Germinal center (tissue), 1 donor: ENCODE measurements at places on chromosomes 4 and X.
A peak's percentile ranks its signal among the peaks of the same experiment; 100 is the strongest.

DNA sequence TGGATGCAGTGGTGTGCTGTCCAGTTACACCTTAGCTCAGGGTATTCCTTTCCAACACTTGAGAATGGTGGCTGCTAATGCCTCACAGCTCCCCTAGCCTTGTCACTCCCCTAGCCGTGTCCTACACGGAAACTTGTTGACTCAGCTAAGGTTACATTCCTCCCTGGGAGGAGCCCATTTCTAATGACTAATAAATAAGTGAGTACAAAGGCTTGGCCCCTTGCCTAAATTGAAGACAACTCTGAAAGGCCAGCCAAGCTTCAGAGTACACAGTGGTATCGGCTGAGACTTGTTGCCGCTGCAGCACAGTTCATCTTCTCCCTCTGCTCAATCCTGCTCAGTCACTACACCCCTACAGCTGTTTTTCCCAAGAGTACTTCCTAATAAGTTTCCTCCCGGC lies 21.2 kb upstream of the SLC25A31 start:
- DNase-seq, result no peak

- DNase-seq, result no peak
Measured at GRCh38 chr4:165502916-165503907, 124.4 kb downstream of the CPE start.

GRCh38 chr4:38768968-38769394 lies 13.8 kb downstream of the TLR10 start:
- DNase-seq, result no peak

GRCh38 chrX:39261446-39262147 lies 460.3 kb downstream of the MID1IP1 start:
- no peak for DNase-seq

DNA sequence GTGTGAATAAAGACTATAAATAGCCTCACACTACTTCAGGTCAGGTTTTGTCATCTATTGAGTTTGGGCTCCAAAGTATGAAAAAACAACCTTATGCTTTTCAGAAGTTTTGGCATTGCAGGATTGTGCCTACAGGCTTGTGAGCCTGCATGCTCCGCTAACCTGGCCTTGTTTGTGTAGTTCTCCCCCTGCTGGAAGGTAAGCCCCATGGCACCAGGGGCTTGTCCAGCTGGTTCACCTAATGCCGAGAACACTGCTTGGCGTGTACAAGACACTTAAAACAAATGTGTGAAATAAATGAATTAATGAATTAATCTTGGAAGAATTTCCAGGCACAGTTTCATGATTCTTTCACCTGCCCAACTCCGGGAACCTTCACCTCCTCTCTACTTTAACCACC lies 1.8 kb upstream of the HSD17B10 start:
- DNase-seq, result peak; percentile 57

GRCh38 chr4:99885063-99885664 lies 9.1 kb downstream of the LAMTOR3 start:
- DNase-seq, result peak; percentile 24

GRCh38 chrX:51047950-51048349 lies 137.4 kb downstream of the BMP15 start:
- no peak for DNase-seq

DNA sequence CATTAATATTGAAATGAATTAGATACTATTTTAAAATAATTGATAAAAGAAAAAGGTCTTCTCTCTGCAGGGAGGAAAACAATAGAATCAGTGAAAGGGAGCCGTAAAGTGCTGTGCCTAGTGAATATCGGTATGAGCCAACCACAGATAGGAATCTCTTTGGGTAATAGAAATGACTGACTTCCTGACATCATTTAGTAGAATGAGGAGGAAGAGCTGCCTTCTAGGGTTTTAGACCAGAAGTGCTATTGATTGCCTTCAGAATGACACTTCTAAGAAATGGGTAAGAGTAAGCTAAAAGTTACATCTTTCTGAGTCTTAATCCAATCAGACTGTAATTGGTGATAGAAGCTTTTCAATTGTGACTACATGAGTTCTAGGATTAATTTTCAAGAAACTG lies 134.0 kb upstream of the MAP9 start:
- DNase-seq, result no peak

DNA sequence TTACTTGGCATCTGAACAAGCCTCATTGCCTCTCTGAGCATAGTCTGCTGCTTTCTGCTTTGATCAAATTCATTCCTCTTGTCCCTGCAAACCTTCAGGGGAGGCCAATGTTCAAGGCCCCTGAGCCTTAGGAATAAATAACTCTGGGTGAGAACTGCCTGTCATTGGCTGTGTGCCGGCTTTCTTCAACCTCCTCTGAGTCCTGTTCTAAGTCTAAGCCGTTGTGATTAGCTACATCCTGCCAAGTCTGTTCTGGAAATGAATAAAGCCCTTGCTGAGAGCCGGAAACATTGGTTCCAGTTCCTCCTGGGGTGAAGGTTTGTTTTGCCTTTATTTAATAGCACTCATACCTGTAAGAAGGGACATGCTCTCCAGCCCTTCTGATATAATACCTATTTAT lies 13.8 kb downstream of the RNF4 start:
- DNase-seq, result peak; percentile 52

DNA sequence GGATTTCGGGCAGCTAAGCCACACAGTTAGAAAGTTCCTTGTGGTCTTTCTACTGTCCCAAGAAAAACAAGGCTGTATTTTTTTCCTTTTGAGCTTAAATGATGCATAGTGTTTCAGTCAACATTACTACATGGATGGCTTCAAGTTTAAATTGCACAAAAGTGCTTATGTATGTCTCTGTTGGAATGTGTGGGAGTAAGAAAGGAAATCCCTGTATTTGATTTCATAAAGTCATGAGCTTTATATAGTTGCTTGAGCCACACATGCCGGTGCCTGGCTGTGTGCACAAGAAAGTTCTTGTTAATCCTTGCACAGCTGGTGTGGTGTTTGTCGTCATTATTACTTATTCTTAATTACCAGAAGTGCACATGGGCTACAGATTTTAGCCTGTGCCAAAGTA lies 262.2 kb downstream of the ARHGAP10 start:
- no peak for DNase-seq

DNA sequence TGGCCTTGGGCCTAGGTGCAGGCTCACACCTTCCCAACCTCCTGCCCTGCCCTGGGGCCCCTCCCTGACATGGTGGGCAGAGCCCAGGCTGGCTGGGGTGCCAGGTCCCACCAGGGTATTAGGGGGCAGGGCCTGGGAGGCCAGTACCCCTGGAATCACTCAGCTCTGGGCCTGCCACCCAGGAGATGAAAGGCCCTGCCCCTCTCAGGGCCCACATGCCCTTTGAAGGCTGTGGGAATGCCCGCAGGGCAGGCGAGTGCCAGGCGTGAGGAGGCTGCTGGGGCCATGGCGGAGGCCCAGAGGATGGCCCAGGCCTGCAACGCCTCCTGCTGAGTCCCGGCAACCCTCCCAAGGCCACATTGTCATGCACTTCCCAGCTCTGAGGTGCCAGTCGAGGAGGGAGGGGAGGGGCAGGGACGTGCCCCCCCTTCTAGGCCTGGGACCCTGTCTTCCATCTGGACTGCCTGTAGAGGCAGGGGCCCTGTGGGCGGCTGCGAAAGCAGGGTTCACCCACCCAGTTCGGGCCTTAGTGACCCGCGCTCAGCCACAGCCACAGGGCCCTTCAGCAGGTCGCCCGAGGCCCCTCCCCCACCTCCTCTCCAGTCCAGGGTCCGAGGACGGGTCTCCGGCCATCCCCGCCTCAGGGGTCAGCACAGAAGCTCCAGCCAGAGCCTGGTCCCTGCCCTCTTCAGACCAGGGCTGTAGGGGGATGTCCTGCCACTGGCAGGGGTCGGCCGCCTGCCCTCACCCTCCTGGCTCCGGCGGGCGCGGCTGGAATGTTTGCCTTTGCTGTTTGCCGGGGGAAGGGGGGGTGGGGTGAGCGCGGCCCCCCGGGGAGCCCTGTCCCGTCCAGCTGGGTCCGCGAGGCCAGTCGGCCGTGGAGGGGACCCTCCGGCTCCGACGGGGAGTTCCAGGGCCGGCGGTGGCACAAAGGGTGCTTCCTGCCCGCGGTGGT lies 26.7 kb upstream of the FGFR3 start:
- DNase-seq, result no peak

DNA sequence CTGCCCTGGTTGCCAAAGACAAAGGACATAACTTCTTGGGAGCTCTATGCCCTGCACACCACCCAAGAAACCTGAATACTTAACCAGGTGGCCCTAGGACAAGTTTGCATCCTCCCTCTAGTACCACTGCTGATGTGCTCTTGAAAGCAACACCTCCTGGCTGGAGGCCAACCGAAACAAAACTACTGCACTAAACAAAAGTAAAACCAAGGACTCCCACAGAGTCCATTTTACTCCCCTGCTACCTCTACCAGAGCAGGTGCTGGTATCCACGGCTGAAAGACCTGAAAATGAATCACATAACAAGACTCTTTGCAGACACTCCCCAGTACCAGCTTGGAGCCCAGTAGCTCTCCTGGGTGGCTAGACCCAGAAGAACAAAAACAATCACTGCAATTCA lies 941.8 kb downstream of the RAPGEF2 start:
- DNase-seq, result no peak

DNA sequence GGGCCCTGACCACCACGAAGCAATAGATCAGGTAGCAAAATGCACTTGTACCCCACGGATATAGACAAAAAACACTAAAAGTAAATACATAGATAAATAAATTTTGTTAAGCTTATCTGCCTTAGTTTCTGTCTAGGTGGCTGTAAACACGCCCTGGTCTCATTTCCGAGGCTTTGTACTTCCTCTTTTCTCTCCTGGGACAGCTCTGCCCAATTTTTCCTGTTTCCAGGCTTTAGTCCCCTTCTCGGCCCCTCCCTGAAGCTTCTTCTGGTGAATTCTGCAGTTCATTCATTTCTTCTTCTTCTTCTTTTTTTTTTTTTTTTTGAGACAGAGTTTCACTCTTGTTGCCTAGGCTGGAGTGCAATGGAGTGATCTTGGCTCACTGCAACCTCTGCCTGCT lies 73.4 kb upstream of the STOX2 start:
- DNase-seq, result no peak

GRCh38 chrX:148530464-148531077 lies 30.2 kb downstream of the AFF2 start:
- DNase-seq, result no peak

DNA sequence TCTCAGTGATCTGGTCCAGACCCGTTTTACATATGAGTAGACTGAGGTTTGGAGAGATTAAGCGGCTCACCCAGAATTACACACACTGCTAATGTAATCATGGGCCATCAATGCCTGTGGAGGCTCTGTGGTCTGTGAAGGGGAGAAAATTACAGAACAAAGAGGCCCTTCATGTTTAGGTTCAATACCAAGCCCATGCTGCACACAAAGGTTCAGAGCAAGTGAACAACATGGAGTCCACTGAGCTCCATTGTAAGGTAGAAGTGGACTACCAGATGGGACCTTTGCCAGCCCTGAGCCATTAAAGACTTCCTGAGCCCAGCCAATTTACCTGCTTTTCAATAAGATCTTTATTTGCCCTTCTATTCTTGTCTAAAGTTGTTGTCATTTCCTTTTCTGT lies 109.8 kb downstream of the LUZP4 start:
- no peak for DNase-seq

GRCh38 chr4:84965553-84966381 lies 723 bp downstream of the WDFY3 start:
- DNase-seq, result peak; percentile 5

- DNase-seq, result no peak
Measured at GRCh38 chr4:3639613-3640586, 107.7 kb upstream of the LRPAP1 start.

DNA sequence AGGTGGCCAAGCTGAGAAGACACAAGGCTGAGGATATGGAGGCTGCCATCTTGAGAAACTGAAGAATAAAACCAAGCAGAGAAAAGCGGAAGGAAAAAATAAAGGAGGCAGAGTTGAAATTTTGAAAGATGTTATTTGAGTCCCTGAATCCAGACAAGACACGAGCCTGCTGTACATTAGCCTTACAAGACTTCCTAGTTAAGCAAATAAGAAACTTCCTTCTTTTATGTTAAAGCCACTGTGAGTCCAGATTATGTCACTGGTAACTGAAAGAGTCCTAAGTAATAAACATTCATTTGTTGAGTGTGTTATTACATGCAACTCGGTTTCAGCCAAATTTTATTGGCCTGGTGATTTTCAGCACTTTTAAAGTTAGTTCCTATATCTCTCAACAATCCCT lies 30.4 kb downstream of the DRD5 start:
- no peak for DNase-seq

DNA sequence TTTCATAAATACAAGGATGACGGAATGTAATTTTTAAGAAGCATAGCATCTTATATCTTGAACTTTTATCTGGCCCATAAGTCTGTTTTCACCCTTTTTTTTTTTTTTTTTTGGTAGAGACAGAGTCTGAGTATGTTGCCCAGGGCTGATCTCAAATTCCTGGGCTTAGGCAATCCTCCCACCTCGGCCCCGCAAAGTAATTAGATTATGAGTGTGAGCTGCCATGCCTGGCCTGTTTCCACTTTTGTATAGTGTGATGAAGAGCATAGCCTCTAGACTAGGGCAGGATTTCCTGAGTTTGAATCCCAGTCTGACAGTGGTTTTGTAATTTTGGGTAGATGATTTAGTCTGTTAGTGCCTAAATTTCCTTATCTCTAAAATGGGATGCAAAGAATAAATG lies 11.0 kb downstream of the STIM2 start:
- DNase-seq, result no peak

DNA sequence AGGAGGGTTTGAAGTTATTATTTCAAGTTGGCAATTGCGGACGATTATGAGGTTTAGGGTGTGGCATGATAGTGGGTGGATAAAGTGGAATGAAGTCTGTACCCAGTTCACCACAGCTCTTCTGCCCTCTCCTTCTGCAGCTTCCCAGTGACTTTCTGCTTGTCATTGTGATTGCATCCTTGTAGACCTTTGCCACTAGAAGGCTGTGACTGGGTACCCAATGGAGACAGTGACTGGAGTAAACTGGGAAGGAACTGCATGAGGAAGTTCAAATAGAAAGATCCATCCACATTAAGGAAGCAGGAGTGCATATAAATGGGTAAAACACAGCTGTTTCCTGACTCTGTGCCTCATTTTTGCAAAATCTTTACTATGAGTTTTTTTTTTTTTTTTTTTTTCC lies 53.5 kb upstream of the SPANXN3 start:
- no peak for DNase-seq

- no peak for DNase-seq
Measured at GRCh38 chr4:123893011-123893981, 496.7 kb downstream of the SPRY1 start.

DNA sequence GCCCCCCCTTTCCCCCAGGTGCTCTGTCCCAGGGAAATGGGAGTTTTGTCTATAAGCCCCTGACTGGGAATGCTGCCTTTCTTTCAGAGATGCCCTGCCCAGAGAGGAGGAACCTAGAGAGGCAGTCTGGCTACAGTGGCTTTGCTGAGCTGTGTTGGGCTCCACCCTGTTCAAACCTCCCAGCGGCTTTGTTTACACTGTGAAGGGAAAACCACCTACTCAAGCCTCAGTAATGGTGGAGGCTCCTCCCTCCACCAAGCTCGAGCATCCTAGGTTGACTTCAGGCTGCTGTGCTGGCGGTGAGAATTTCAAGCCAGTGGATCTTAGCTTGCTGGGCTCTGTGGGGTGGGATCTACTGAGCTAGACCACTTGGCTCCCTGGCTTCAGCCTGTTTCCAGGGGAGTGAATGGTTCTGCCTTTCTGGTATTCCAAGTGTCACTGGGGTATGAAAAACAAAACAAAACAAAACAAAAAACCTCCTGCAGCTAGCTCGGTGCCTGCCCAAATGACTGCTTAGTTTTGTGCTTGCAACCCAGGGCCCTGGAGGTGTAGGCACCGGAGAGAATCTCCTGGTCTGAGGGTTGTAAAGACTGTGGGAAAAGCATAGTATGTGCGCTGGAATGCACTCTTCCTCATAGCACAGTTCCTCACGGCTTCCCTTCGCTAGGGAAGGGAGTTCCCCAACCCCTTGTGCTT lies 41.7 kb downstream of the ITM2A start:
- DNase-seq, result no peak
